Esophagus muscularis mucosa (tissue), 4 donors: ENCODE measurements at places on chromosomes 2 and 18.

GRCh38 chr2:3282056-3282998, 95.3 kb downstream of the EIPR1 start:
- no peaks in the 10 kb centered on the region for H3K27me3 ChIP-seq
- peaks cover 15% of the 10 kb centered on the region for H3K4me1 ChIP-seq
- peak overlapping the region; percentile 21 for H3K4me3 ChIP-seq
- DNase-seq = no peak
- peak overlapping the region; percentile 17 for H3K27ac ChIP-seq

GRCh38 chr2:172137109-172137508, 34.4 kb upstream of the DLX2 start:
- H3K27me3 ChIP-seq = no peaks in the 10 kb centered on the region
- no peak overlapping the region for H3K27ac ChIP-seq
- DNase-seq = no peak
- H3K36me3 ChIP-seq = no peaks in the 10 kb centered on the region

GRCh38 chr18:71115261-71115660, 826.4 kb downstream of the SOCS6 start:
- H3K4me3 ChIP-seq = no peak overlapping the region
- H3K36me3 ChIP-seq = no peaks in the 10 kb centered on the region
- no peak for DNase-seq
- no peaks in the 10 kb centered on the region for H3K4me1 ChIP-seq

DNA sequence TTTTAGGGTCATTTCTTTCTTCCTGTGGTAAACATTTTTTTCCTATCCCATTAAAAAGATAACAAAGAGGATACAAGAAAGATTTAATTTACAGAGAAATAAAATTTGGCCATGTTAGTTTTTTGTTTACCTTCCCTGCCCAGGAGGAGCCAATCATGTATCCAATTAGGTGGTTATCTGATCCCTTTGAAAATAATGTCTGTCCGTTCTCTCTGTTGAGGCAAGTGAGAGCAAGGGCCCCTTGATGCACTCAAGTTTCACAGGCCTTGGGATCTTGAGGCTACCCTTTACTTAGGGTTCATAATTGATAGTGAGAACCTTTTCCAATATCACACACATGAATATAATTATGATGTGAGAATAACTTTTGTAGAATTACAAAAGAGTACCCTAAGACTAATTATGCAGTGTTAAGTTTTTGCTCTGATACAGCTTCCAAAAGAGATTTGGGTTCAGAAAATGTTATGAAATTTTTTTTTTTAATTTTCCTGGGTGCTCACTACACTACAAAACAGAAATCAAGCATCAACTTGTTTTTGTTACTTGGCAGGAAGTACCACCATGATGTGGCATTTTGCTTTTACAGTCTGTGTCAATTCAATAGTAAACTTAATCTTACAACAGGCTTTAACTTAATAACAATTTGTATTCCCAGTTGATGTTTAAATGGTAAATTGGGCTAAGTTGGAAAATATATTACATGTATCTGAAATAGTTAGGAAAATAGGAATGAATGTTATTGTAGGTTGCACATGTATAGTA, 42.0 kb downstream of the AFTPH start:
- no peak for DNase-seq
- no peaks in the 10 kb centered on the region for H3K27me3 ChIP-seq
- no peak overlapping the region for H3K27ac ChIP-seq
- H3K4me3 ChIP-seq = no peak overlapping the region
- H3K36me3 ChIP-seq = peaks cover 17% of the 10 kb centered on the region
- H3K4me1 ChIP-seq = no peaks in the 10 kb centered on the region

DNA sequence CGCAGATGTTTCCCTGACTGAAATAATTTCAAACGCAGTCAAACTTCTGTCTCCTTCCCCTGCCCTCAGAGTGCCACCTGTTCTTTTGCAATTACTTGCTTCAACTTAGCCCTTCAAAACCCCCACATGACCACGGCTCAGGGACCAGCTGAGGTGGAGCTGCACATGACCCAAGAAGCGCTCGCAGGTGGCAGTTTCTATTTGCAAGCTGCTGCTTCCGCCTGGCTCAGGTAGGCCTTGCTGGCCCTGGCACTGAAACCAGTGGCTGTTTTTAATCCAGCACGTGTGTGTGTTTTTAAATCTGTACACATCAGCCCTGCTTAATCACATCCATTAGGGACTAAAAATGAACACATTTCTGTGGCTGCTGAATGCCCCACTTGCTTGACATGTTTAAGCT, 95.3 kb downstream of the CCDC93 start:
- peaks cover 78% of the 10 kb centered on the region for H3K36me3 ChIP-seq
- no peaks in the 10 kb centered on the region for H3K4me1 ChIP-seq
- no peak overlapping the region for H3K27ac ChIP-seq
- H3K4me3 ChIP-seq = no peak overlapping the region
- peak; percentile 57 for DNase-seq

DNA sequence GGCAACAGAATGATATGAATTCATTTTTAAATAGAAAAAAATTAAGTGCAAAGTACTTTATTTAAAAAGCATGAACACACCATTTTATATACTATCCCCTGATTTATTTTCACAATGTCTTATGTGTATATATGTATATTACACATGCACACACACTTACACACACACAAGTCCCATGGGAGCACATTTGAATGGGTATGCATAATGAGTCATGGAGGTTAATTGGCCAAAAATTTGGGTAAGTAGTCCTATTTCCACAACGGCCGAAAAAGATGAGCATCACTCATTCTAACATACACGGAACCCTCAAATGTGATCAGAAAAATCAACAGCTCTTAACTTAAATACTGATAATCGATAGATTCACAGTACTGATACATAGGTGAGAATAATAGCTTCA, 97.4 kb upstream of the NABP1 start:
- no peaks in the 10 kb centered on the region for H3K36me3 ChIP-seq
- no peak for DNase-seq
- no peaks in the 10 kb centered on the region for H3K27me3 ChIP-seq

DNA sequence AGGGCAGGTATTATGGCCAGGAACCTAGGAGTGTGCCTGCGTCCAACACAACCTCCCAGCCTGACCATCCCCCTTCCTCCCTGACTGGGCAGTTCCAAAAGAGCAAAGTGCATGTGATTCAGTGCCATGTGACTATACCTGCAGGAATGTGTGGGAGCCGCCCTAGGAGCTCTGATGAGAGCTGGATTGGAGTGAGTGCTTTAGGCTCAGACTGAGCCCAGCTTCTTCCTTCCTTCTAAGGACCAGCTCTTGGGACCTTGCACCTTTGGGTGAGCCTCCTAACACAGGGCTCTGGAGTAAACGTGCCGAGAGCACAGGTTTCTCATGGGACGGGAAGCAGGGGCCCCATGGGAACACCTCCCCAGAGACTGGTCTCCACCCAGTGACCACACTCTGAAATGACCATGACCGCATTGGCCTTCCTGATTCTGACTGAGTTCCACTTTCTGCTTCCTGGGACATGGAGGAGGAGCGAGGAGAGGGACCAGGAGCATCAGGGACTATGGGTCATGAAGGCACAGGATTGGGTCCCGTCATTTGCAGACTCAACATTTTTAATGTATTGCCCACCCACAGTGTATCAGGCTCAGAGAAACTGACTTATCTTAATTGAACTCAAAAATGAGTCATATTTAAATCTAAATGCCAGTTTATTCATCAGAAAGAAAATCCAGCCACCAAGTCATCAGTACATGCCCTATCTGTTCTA, 87.8 kb upstream of the BCL2L11 start:
- H3K36me3 ChIP-seq = no peaks in the 10 kb centered on the region
- H3K4me1 ChIP-seq = no peaks in the 10 kb centered on the region
- no peak overlapping the region for H3K4me3 ChIP-seq
- H3K27ac ChIP-seq = no peak overlapping the region
